ENCODE measurements at places on chromosomes 16 and 17.
A peak's percentile ranks its signal among the peaks of the same experiment; 100 is the strongest.

- no peak for DNase-seq
These were observed 12.6 kb downstream of the CACNG1 start for GRCh38 chr17:67056746-67057490.

DNA sequence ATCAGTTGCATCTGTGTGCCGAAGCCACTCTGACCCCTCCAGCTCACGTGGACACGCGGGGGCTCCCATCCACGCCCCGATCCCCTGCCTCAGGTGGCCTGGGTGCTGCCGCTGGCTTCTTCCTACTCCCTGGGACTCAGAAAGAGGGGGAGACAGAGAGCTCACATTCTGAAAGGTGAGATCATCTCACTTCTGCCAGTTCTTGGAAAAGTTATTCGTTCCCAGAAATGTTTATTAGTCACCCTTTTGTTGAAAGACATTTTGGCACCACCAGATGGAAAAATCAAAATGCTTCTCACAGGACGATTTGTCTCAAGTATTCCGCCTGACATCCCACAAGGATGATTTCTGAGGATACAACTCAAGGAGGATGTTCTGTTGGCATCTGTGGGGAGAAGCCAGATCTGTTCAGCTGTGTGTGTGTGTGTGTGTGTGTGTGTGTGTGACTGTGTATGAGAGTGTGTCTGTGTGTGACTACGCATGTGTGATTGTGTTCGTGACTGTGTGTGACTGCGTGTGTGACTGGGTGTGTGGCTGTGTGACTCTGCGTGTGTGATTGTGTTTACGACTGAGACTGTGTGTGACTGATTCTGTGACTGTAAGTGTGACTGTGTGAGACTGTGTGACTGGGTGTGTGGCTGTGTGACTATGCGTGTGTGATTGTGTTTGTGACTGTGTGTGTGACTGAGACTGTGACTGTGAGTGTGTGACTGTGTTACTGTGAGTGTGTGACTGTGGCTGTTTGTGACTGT, 207.3 kb downstream of the NTN1 start:
- peak; percentile 8 for DNase-seq

DNA sequence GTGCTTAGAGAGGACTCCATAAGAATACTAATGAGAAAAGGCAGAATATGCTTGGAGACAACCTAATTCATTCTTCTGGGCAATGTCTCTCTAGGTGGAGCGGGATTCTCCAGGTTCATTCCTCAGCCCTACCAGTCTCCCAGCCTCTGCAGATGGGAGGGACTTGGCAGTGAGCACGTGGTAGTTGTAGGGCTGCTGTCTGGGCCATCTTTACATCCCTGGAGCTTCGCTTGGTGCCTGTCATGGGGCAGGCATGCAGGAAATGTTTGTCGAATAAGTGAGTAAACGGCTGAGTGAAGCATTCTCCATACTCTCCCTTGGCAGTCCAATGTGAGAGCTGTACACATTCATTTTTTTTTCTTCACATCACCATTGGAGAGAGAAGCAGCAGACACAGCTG, 387.5 kb downstream of the UTP18 start:
- DNase-seq: no peak

DNA sequence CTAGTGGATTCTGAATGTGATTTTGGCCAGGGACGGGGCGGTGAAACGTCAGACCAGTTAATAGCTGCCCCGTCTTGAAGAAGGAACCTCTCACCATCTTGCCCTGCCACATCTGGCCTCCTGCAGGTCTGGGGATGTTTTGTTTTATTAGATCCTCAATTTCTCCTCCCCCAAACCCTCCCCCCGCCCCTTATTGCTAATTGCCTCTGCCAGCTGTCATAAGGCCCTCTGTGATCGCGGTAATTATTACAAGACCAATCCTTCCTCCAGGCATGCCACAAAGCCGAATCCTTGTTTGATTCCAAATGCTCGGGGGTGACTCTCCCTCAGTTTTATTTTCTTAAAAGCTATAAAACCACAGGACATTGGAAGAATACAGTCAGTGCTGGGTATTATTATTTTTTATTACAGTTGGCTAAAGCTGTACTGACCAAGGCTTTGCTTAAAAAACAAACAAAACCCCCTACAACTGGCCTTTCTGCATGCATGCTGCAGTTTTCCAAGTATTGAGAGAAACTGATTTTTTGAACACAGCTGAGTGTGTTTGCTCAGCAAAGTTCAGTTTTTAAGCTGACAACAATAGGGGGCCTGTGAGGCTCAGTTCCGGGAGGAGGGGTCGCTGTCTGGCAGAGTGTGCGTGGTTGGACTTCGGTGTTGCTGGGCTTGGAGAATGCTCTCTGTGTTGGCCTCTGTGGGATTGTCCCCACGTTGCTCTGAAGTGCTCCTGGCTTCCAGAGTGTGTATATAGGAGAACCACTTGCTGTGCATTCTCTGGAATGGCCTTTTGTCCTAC, 1.7 kb downstream of the KSR1 start:
- DNase-seq: no peak

DNA sequence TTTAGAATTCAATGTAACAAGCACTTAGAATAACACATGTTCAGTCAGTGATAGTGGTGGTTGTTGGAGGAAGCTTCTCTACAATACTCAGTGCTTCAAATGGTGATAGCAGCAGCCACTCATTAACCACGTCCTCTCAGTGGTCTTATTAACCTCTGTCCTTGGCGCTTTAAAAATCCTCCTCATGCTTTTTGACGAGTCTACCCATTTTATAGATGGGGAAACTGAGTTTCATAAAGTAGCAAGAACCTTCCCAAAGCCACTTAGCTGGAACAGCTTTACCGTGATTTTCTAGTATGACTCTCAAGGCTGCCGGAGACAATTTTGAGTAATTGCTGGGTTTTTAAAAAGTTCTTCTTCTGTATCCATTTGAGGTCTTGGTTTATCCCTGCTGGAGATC, 47.4 kb downstream of the PLCG2 start:
- DNase-seq: no peak

GRCh38 chr17:57923182-57923872, 31.9 kb downstream of the CUEDC1 start:
- DNase-seq: no peak

- DNase-seq: no peak
These were observed 72.2 kb downstream of the XPO6 start for GRCh38 chr16:28139530-28139929.

GRCh38 chr16:89502081-89502843, 5.9 kb upstream of the SPG7 start:
- DNase-seq: peak; percentile 48

DNA sequence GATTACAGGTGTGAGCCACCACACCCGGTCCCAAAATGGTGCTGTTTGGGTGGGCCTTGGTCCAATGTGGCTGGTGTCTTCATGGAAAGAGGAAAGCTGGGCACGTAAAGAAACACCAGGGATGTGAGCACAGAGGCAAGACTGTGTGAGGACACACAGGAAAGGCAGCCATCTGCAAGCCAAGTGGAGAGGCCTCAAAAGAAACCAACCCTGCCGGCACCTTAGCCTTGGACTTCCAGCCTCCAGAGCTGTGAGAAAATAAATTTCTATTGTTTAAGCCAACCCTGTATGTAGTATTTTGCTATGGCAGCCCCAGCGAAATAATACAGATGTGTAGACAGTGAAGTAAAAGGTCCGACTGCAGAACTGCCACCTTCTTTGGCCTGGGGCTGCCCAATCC, 68.7 kb downstream of the SLC39A11 start:
- no peak for DNase-seq

- no peak for DNase-seq
These were observed 80.4 kb downstream of the MRM3 start for GRCh38 chr17:862582-862981.

DNA sequence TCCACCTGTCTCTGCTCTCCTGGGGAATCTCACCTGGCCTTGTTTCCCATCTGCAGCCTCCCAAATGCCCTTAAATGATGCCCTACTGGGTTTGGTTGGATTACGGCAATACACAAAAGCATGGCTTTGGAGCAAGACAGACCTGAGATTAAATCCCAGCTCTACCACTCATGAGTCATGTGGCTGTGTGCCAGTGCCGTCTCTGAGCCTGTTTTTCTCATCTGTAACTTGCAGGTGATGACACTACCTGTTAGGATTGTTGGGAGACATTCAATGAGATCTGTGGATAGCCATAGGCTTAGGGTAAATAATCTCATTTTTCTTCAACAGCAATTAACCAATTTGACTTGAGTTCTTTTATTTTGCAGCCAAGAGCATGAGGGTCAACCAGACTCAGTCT, 240.3 kb downstream of the MAF start:
- DNase-seq: no peak

- no peak for DNase-seq
These were observed 121.6 kb downstream of the PMP22 start for GRCh38 chr17:15143524-15143923.

DNA sequence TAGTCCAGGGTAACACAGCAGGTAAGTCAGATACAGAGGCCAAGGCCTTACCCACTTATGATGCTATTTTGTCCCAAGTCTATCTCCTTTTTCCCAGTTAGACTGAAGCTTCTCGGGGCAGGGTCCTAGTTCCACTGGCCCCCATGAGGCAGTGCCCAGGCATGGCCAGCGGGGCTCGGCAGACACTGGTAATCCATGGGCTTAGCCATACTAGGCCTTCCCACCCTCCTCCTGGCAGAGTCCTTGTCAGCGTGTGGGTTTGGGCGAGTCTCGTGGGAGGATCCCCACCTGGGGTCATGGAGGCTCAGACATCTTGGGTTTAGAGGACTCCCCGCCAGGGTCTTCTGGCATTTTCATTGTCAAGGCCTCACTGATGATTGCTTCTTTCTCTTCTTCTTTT, 84.7 kb upstream of the BRD7 start:
- DNase-seq: no peak

GRCh38 chr17:81039096-81039495, 4.1 kb downstream of the BAIAP2 start:
- peak; percentile 80 for DNase-seq
